ENCODE measurements at places on chromosomes 2 and 18.

DNA sequence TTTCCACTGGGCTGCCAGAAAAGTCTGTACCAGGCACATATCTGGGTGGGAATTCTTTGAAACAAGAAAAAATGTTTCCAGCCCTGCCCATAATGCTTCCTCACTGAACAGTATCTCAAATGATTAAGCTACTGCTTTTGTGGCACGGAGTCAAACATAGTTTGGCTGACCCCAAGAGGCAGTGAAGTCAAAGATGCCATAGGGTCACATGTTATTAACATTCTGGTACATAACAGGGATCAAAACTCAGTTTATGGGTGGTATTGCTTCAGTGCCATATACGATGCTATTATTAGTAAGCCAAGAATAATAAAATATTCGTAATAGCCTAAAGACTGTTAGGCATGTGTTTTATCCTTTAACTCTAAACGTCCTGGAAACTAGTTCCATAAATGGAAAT lies 112.4 kb downstream of the FEZ2 start:
- DNase-seq: no peak

GRCh38 chr18:24041691-24042090 lies 27.1 kb downstream of the TTC39C start:
- DNase-seq: no peak

GRCh38 chr2:10022445-10022844 lies 20.9 kb upstream of the KLF11 start:
- no peak for DNase-seq

DNA sequence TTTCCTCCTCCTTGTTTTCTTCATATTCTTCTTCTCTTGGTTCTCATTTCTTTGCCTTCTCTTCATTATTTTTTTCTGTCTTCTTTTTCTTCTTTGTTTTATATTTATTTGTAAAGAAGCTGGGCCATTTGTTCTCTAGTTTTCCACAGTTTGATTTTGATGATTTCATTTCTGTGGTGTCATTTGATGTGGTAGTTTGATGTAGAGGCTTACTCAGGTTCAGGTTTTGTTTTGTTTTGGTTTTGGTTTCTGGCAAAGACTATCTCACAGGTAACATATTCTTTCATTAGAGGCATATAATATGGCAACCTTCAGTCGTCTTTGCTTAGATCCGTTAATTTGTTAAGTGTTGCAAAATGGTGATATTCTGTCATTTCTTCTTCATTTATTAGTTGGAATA lies 75.3 kb downstream of the BABAM2 start:
- DNase-seq: no peak

- DNase-seq: no peak
Measured at GRCh38 chr2:69465513-69466456, 28.6 kb upstream of the NFU1 start.

GRCh38 chr18:25921677-25922421 lies 168.6 kb downstream of the SS18 start:
- no peak for DNase-seq

GRCh38 chr2:226387499-226387942 lies 412.1 kb downstream of the IRS1 start:
- DNase-seq: no peak

DNA sequence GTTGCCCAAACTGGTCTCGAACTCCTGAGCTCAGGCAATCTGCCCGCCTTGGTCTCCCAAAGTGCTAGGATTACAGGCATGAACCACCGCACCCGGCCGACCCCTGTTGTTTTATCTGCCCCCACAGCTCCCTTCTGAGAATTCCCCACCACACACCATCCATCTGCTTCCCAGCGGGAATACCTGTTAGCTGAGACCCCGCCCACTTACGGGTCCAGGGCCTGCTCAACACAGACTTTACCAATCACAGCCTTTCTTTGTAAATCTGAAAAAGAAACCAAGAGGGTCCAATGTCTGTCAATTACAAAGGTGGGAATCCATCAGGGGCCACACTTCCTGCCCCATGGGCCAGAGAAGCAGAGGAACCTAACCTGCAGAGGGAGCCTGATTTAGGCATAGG lies 14.2 kb upstream of the CABLES1 start:
- DNase-seq: no peak

GRCh38 chr2:232388324-232388891 lies 9.9 kb downstream of the ALPP start:
- no peak for DNase-seq

DNA sequence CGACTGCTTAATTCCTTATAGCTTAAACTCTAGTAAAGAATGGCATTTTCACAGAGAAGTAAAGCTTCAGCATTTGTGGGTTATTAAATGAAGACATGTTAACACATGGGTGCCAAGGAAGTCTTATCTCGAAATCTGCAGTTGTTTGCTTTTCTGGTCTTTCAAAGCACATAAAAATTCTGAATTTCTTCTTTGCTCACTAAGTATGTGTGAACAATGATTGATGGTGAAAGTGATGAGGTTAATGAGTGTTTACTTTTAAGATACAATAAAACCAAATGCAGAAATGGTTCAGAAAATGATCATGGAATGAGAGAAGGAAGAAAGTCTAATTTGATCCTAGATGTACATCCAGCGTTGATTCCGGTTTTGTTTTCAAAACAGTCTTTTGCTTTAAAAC lies 234.6 kb upstream of the RAB12 start:
- DNase-seq: no peak

DNA sequence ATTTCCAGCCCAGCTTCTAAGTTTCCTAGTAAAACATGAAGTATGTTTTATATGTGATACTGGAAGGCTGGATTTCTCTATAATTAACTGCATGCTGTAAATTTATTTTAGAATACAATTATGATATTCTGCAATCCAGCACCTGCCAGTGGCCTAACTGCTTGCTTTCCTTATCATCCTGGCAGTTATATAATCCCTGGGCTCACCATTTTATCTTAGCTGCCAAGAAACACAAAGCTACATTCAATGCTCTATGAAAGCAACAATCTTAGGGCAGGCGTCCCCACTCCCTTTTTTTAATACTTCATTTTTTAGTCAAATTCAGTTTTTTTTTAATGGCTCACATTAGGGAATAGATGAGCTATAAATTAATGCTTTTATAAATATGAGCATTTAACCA lies 38.4 kb upstream of the UBXN4 start:
- no peak for DNase-seq

- DNase-seq: no peak
Measured at GRCh38 chr2:172439509-172439860, 12.1 kb downstream of the ITGA6 start.

DNA sequence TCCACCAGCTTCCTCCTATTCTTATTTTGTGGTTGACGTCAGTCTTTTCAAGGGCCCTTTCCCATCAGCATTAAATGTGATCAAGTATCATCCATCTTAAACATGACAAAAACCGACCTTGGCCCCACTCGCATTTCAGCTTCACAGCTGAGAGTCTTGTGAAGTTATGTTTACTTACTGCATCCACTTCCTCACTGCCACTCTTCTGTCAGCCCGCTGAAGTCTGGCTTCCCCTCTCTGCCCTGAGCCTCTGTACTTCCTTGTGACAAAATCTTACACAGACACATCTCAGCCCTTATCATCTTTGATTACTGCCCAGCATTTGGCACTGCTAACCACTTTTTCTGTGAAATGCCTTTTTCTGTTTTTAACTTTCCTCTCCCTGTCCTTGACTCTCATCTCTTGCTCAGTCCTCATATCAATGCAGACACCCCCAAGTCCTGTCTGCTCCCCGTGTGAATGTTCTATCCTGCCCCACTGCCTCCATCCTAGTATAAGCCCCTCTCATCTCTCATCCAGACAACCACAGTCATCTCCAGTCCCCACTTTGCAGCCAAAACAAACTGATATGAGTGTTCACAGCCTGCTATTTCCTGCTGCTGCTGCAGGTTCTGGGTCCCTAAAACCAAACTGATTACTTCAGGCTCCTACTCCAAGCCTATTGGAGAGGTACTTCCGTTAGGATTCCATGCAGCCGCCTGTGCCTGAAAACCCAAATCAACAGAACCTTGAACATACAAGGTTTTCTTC lies 31.4 kb downstream of the FOSL2 start:
- no peak for DNase-seq

- no peak for DNase-seq
Measured at GRCh38 chr2:6785493-6785892, 80.2 kb downstream of the CMPK2 start.

DNA sequence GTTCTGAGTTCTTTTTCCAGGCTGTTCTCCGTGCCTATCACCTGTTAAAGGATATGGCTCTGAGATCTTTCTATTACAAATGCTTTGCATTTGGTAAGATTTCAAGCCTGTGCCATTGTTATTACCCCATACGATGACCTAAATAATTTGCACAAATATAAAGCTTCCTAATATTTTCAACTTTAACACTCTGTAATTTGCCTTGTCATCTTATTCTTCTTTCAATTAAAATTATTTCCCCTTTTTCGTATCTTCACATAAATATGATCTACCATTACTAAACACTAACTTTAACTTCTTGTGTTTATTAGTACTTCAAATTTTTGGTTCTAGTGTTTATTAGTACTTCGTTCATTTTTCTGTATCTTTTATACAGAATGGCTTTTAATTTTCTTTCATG lies 3.2 kb upstream of the MSL3B start:
- DNase-seq: no peak

- DNase-seq: no peak
Measured at GRCh38 chr18:60311676-60312360, 60.8 kb downstream of the MC4R start.

- DNase-seq: no peak
Measured at GRCh38 chr2:58739033-58739432, 497.9 kb upstream of the FANCL start.

- peak; percentile 29 for DNase-seq
Measured at GRCh38 chr18:658001-658946, 821 bp downstream of the TYMS start.

GRCh38 chr2:33207151-33207740 lies 260.5 kb downstream of the LTBP1 start:
- no peak for DNase-seq

DNA sequence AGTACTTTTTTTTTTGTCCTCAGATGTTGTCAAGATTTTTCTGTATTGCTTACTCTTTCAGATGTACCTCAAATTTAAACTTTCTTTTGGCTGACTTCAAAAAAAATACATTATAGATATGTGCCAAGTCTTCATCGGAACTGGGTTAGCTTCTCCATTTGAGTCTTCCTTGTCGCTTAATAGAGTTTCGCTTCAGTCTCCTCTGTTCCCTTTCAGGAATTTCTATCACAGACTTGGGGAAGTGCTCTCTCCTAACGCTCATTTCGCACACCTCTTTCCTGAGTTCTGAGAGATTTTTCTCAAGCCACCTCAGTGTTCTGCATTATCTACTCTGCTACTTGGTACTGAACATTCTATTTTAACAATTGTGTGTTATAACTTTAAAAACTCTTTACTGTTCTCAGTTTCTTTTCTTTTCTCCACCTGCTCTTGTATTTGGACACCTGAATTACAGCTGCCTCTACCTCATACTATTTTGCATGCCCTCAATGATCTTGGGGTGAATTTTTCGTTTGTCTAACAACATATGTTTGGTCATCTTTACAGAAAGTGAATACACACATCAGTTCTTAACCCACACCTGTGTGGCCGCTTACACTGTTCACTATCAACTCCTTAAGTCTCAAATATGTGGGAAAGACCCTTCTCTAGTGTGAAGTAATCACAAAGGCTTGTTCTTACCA lies 16.5 kb downstream of the PTPN2 start:
- DNase-seq: no peak

DNA sequence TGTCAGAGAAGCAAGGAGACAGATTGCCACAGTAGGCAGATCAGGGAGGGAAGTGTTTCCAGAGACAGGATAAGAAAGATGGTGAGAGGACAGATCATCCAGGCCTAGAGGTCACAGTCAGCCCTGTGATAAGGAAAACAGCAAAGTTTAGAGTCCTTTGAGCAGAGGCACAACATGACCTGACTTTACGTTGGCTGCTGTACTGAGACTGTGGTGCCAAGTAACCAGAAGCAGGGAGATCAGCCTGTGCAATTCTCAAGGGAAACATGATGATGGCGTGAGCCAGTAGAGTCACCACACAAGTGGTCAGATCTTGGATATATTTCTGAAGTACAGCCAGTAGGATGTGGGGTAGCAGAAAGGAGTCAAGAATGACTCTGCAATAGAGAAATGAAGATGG lies 43.7 kb downstream of the SMC6 start:
- DNase-seq: no peak
